Fibroblast of skin of left biceps (primary cell): ENCODE measurements at places on chromosomes 2 and 18.

GRCh38 chr2:172196768-172197431 lies 94.2 kb upstream of the DLX2 start:
- DNase-seq: no peak

GRCh38 chr2:8125741-8126711 lies 555.8 kb upstream of the ID2 start:
- no peak for DNase-seq

DNA sequence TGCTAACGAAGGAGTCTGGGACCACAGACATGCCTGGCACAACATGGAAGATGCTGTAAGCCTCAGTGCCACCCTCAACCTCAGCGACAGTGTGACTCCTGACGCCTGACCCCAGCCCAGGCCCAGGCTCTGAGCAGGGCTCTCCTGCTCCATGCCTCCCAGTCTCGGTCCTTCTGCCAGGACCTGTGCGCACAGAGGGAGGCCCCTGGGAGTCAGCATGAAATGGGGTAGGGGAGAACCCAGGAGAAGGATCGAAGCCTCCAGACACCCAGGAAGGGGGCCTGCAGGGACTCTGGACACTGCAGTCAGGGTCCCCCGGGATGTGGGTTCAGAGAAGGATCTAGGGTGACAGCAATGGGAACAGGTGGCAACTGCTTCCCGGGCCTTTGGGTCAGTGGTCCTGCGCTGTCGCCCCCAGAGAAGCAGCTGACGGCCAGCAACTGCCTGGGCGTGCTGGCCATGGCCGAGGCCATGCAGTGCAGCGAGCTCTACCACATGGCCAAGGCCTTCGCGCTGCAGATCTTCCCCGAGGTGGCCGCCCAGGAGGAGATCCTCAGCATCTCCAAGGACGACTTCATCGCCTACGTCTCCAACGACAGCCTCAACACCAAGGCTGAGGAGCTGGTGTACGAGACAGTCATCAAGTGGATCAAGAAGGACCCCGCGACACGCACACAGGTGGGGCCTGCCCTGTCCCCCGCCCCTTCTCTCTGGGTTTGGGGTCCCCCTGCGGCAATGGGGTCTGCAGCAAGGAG lies 233.9 kb downstream of the ATAD2B start:
- DNase-seq: no peak

- no peak for DNase-seq
These were observed 46.7 kb downstream of the MAPK4 start for GRCh38 chr18:50606609-50607008.

GRCh38 chr18:71209944-71210343 lies 921.1 kb downstream of the SOCS6 start:
- no peak for DNase-seq

DNA sequence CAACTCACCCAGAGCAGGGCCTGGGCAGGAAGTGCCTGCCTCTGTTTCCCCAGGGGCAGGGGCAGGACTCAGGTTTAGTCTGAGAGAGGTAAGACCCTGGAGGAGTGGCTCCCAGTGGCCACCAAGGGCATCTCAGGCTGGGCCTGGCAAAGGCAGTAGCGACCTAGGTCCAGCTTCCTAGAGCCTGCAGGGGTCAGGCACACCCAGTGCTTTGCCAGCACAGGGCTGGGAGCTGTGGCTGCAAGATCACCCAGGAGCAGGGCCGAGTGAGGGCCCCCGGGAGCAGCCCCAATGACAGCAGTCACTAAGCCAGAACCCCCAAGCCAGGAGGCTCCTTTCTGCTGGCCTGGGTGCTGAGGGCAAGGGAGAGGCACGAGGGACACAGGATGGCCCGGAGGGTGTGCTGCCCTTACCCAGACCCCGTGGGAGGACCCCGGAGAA lies 8.8 kb upstream of the DUSP2 start:
- DNase-seq: no peak

GRCh38 chr2:44778221-44778654 lies 163.3 kb upstream of the SIX3 start:
- no peak for DNase-seq

- DNase-seq: no peak
These were observed 657 bp upstream of the BIN1 start for GRCh38 chr2:127107622-127107999.

DNA sequence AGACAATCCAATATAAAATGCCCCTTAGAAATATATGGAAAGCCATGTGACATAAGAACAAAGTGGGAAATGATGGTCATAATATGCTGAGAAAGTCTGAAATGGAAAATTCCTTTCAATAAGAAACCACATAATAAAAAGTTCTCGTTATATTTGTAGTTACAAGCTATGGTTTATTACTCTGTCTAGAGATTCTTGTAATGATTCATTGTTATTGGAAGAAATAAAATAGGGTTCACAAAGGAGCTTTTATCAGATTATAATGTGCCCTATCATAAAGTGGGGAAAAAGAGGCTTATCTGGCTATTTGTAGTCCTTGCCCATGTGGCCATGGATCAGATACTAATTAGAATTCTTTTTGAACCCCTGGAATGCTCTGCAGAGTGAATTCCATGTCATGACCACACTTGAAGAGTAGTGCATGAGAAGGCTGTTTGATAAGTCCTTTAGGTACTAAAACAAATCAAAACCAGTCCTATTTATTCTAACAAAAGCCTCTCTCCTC lies 420.7 kb upstream of the NRP2 start:
- no peak for DNase-seq

DNA sequence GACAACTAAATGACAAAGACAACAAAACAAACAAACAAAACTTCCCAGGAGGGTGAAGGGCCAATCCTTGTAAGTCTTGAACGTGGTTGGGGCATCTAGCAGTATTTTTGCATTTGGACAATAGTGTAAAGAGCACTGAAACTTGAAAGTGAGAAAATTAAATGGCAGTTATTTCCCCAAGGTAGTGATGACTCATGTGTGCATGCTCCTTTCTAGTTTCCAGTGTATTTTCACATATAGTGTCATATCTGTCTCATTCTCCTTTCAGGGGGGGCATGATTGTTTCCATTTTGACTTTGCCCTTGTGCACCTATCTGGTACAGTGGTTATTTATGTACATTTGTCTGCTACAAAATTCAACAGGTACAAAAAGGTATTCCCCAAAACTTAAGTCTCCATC lies 39.5 kb downstream of the CERS6 start:
- DNase-seq: no peak

- no peak for DNase-seq
These were observed 43.2 kb downstream of the ANKMY1 start for GRCh38 chr2:240514631-240515030.

DNA sequence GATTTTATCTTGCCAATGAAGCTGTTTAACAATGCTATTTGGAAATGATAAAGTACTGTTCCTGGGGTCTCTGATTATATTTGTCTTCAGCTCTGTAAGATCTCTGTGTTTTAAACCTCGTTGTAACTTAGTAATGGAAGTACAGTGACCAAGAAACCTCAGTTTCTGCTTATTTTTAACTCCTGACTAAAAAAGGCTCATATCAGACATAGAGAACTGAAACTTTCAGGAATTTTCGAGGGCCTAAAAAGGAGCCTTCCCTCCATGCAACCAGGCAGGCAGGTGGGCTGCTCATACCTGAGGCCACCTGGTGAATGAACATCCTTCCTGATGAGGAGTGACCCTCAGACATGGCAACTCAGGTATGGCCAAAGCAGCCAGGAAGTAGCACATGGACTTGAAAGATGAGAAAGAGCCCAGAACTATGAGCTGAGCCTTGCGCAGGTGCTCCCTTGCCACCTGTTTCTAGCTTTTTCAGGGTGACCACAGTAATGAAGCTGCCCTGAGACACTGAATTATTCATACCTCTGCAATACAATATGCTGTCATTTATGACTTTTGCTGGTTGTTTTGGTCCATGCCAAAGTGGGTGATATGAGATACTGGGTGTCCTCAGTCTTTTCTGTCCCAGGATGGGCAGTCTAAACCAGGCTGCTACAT lies 23.9 kb downstream of the MYO3B start:
- no peak for DNase-seq

- DNase-seq: no peak
These were observed 314.4 kb downstream of the ALK start for GRCh38 chr2:29607038-29607420.

DNA sequence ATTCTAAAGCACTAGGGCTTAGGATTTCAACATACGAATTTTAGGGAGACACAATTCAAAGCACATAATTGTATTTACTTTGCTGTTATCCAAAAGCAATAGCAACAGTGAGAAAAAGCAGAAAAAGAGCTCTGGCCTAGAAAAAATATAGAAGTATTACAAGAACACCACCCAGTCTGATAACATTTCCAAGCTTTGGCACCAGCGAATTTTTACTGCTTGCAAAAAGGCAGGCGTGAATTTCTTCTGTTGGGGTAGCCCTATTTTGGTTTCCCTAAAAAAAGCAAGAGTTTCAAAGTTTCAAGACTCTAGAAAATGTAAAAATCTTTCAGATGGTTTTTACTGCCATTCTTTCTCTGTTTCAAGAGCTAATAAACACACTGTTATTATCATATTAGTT lies 292.7 kb downstream of the DPP10 start:
- no peak for DNase-seq

GRCh38 chr2:209592106-209592505 lies 168.3 kb downstream of the MAP2 start:
- no peak for DNase-seq

- no peak for DNase-seq
These were observed 359.9 kb downstream of the TXNL1 start for GRCh38 chr18:56278421-56279003.

GRCh38 chr2:129782633-129782990 lies 196.9 kb upstream of the RAB6C start:
- no peak for DNase-seq

GRCh38 chr2:169693360-169693759 lies 845 bp downstream of the CFAP210 start:
- DNase-seq: no peak

- DNase-seq: no peak
These were observed 209.0 kb downstream of the PRKCE start for GRCh38 chr2:45860136-45861121.

DNA sequence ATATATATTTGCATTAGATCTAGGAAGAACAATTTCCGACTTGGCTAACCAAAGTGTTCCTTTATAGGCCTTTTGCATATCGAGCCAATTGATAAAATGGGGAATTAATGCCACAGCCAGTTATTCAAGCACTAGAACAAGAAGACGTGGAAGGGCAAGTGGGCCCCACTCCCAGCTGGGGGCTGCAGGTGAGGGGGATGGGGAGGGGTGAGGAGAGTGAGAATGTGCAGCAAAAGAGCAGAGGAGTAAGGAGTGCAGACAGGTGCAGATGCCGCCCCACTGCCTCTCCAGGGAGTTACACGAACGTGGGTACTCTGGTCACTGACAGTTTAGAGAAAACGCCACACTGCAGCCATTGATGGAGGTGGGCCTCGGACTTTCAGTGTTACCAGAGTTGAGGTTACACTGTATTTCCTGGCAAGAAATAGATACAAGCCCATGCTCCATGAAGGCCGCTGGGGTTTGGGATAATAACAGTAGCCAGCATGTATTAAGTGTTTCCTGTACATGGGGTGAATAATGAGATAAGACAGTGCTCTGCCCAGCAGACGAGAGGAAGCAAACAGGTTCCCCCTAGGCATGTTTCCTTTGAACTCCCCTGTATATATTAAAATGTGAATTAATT lies 40.9 kb downstream of the GORASP2 start:
- no peak for DNase-seq

DNA sequence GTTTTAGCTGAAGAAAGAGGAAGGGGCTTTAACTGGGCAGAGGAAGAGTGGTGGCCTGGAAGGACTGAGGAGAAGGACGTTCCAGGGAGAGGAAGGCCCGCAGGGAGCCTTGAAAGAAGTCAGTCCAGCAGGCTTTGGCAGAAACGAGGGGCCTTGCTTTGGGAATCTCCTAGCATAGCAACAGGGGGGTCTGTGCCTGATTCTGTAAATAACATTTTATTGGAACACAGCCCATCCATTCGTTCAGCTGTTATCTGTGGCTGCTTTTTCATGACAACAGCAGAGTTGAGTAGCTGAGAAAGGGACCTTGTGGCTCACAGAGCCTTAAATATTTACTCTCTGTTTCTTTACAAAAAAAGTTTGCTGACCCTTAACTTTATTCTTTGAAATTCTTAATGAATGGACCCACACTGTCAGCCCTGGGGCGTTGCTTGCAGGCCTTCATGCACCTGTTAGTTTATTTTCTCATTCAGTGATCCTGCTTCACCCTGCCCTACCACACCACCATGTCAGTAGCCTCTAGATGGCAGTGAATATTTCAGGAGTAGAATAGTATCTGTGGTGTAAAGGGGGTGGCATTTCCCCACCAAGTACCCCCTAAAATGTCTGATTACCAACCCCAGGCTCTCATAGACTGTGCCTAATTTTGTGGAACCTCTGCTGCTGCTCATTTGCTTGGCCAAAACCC lies 61.0 kb downstream of the MGAT5 start:
- no peak for DNase-seq

- DNase-seq: peak; percentile 62
These were observed 262.7 kb downstream of the SETBP1 start for GRCh38 chr18:44943311-44943881.

GRCh38 chr2:154960802-154961583 lies 262.5 kb downstream of the KCNJ3 start:
- no peak for DNase-seq

DNA sequence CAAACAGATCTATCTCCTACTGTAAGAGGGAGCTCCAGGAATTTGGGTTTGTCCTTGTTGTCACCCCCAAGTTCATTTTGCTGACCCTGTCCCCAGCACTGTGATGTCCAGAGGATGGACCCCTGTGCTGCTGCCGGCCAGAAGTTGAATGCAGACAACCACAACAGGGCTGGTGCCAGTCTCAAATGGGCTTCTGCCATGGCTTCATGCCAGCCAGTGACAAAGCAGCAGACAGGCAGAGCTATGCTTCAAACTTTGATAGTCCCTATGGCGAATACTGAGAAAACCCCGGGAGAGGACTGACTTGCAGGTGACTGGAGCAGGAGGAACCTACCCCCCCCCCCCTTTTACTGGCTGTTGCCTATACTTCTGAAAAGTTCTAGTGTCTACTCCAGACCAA lies 3.2 kb downstream of the SMAD7 start:
- DNase-seq: no peak

DNA sequence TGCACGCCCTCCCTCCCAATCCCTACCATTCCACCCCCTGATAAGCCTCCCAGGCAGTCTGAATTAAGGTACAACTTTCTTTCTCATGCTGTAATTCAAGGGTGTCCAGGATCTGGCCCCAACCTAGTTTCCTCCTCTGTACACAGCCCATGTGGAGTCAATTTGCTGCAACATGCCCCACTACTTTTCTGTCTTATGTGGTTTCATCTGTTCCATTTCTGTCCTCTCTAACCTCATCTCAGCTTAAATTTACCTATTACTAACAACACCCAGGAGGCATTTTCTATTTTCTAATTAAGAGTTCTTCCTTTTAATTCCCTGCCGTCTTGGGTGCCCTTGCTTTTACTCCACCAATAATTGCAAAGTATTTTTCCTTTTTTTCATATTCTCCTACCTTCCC lies 10.0 kb downstream of the PPP4R1 start:
- DNase-seq: no peak
